ENCODE measurements at places on chromosomes 1 and 21.
A peak's percentile ranks its signal among the peaks of the same experiment; 100 is the strongest.

DNA sequence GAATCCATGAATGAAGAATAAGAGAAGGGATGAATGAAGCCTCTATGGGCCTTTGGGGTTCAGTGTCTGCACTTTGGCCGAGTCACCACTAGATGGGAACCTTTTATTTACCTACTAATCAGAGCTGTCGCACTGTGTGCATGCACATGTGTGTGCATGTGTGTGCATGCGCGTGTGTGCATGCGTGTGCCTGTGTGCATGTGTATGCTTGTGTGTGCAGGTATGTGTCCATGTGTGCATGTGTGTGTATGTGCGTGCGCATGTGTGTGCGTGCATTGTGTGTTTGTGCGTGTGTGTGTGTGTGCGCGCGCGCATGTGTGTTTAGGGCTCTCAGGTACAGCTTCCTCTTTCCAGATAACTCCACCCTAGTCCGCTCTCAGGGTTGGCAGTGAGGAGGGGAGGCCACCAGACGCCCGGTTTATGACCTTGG is 20.4 kb upstream of the UBXN10 start:
- DNase-seq: no peak

DNA sequence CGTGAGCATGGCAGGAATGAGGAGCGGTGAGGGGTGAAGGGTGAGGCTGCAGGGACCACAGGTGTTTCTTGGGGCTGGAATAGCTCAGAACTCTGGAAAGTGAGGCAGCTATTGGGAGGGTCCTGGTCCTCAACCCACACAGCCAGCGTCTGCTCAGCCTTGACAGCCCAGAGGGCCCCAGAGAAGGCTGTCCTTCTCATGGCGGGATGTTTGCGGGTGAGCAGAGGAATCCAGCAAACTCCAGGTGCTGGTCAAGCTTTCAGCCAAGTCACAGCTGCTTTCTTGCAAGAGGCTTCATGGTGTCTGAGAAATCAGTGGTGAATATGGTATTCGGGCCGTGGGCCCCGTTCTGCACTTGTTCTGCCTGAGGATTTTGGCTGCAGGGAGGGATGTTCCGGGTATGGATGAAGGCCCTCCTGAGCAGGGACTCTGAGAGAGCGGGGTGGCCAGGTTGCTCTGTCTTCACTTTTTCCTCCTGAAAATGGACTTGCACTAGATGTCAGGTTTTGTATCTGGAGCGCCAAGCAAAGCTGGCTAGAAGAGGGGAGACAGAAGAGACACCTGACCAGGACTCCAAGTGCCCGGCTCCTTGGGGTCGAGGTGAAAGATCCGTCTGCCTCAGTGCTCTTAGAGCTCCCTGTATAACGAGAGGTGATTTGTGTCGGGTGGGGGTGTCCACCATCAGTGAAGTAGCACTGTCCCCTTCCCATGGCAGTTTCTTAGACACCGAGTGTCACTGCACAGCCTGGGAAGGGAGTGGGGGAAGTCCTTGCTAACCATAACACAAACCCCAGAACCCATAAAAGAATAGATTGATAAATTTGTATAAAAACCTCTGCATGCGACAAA is 139.9 kb downstream of the PEX14 start:
- DNase-seq: no peak

DNA sequence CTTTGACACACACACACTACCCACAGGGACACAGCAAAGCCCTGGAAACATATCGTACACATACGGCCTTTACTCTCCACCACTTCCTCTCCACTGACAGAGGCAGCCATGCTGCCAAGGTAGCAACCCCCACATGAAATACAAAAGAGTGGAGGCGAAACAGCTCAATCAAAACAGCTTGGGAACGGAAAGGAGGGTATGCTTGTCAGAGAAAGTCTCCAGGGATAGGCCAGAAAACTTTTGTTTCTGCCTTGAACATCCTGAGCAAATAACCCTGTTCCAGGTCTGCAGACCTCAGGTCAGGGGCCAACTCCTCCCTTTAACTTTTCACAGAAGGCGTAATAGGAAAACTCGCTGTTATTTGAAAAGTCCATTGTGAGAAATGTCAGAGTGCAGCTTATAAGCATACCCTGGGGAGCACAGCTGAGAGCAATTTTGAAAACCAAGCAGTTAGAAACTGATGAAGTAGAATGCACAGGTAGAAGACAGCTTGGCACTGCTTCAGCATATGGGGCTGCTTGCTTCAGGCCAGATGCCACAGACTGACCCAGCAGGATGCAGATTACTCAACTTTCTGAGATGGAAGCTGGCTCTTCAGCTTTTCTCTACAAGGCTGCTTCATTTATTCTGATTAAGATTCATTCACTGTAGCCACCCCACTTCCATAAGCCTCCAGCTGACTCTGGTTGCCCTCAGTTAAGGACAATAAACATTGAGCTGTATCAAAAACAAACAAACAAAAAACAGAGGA is 18.0 kb downstream of the KIAA0319L start:
- DNase-seq: no peak

GRCh38 chr1:203122159-203122558 is 5.4 kb upstream of the ADORA1 start:
- no peak for DNase-seq

DNA sequence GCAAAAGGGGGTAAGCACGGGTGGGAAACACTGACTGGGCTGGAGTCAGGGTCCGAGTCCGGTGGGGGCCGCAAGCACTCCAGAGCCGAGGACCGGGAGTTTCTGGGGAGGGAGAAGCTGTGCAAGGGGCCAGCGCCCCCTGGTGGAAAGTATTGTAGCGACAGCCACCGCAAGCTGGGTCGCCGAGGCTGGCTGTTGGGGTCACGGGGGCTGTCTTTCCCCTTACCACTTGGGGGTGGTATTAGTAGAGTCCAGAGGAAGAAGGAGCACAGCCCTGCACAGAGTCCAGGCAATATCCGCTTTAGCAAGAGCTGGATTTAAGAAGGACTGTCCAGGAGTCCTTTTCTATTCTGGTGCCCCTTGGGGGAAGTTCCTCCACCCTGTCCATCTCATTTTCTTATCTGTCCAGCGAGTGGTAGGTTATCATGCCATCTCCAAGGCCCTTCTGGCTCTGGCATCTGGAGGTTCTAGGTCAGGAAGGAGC is 17.9 kb upstream of the ETV3 start:
- peak; percentile 58 for DNase-seq

- DNase-seq: no peak
These were observed 12.9 kb downstream of the MRPL37 start for GRCh38 chr1:54212872-54213271.

GRCh38 chr21:19276665-19277064 is 873.1 kb upstream of the TMPRSS15 start:
- DNase-seq: no peak

DNA sequence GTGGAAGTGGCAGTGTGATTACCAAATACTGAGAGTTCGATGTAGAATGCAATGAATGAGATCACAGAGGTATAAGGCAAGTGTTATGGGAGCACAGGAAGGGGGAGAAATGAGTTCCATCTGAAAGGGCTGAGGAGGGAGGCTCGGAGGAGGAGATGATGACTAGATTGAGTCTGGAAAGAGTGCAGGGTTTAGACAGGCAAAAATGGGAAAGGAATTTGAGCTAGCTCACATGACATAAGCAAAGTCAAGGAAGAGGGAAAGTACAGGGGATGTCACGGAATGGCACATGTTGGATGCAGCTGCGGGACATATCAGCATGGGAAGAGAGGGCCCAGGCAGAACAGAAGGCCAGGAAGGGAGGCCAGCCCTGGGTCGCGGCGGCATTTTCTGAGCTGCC is 132.7 kb downstream of the RUNX1 start:
- no peak for DNase-seq

DNA sequence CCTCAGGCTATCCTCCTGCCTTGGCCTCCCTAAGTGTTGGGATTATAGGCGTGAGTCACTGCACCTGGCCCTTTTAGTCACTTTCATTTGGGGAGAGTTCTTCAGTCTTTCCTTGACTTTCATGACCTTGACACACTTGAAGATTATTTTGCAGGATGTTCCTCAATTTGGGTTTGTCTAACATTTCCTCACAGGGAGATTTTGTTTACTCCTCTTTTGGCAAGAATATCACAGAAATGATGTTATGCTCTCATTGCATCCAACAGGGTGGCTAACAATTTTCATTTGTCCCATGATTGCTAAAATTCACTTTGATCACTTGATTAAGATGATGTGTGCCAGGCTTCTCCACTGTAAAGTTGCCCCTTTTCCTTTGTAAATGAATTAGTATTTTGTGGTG is 164.0 kb downstream of the ADSS2 start:
- DNase-seq: no peak

GRCh38 chr1:111412839-111413238 is 14.7 kb downstream of the OVGP1 start:
- DNase-seq: no peak

GRCh38 chr21:45374826-45375455 is 30.0 kb upstream of the COL18A1 start:
- no peak for DNase-seq

DNA sequence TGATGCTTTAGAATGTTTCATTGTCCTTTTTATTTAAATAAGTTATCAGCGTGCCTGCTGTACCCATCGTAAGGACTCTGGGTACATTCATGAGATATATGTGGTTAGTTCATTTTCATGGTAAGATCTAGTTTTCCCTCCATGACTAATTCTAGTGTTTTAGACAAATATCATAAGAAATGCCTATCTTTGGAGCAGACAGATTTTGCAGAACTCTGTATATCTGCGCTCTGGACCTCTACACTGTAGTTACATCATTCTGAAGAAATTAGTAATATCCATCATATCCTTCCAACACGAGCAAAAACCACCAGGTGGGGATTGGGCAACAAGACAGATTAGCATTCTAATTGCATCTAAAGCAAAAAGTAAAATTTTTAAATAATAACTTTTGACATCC is 499.2 kb downstream of the SETD4 start:
- no peak for DNase-seq

- DNase-seq: no peak
These were observed 39.7 kb upstream of the PDE9A start for GRCh38 chr21:42613756-42614155.

DNA sequence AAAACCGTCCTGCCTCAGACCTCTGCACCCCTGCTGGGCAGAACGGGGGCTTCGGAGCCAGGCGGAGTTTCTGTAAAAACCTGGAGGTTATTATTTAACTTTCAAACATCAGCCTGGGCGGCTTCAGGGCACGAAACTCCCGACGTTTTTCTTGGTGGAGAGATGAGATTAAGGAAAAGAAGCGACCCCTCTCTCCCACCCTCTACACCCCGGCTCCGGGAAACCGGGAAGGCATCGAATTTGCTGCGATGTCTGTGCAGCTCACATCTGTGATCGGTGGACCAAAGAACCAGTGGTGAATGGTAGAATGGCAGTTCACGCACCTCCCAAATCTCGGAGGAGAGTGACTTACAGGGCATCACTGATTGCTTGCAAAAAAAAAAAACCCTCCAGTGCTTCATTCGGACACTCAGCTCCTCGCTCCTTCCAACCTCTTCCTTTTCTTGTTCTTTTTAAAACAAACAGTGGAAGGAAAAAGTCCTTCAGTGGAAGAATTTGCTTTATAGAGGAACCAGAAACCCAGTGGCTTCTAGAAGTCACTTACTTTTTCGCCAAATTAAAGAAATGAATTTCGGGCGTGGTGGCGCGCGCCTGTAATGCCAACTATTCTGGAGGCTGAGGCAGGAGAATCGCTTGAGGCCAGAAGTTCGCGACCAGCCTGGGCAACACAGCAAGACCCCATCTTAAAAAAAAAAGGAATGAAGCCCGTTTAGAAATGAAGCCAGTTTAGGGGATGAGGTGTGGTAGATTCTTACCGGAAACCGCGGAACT is 884 bp downstream of the PHACTR4 start:
- DNase-seq: peak; percentile 4

DNA sequence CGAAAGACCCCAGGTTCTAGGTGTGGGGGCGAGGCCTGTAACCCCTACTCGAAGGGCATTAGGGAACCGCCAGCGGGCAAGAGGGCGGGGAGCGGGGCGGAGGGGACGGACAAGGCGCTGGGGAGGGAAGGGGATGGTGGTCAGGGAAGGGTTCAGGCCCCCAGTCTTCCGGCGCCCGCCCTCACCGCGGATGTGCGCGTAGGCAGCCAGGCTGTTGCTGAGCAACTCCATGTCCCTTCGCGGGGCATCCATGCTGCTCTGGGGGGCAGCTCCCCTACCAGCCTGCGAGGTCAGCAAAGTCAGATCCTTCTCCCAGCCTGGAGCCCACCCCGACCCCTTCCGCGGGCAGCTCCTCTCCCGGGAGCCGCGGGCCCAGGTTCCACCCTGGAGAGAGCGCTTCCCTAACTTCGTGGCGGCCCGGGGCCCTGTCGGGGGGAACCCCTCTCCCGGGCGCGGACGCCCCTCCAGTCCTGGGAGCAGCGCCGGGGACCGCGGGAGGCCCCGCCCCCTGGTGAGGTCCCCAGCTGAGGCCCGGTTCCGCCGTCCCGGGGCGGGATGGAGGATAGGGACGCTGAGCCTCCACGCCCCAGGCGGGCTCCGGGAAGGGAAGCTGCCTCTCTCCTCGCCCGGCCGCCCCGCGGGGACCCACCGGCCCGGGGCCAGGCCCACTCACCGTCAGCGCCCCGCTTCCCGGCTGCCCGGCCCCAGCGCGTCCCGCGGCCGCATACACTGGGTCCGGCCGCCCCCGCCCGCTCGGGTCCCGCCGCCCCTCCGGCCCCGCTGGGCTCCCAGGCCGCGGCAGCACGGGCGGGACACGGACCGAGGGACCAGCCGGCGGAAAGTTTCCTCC is 434 bp downstream of the EVA1B start:
- DNase-seq: peak; percentile 33

GRCh38 chr21:42652527-42653230 is 742 bp upstream of the PDE9A start:
- DNase-seq: no peak

DNA sequence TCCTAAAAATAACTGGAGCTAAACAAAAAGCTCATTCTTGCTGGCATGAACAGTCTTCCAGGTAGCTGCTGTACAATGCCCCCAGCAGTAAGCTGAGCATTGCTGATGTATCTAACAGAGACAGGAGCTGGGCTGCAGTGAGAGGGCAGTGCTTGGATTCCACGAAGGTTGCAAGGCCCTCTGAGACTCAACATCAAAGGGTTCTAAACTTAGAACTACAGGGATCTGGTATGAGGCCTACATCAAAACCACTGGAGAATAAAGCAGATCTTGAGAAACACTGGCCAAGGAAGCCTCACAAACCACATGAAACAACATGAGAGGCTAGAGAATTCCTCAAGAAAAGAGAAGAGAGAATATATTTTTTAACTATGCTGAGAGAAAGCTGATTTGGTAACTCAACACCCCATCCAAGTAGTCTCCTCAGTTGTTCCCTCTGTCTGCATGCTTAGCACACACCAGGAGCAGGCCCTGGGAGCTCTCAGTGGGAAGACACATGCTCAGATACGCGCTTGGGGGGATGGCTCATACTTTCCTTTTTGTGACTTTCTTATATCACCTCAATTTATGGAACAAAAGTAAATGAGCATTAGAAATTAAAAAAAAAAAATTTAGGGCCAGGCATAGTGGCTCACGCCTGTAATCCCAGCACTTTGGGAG is 27.7 kb downstream of the DSTYK start:
- DNase-seq: no peak

Measured in stimulated activated CD4-positive, alpha-beta T cell treated with anti-CD3 and anti-CD28 coated beads, Interleukin-4, amount 100 ng/mL, for 4 hours (primary cell).